Activated T-cell treated with anti-CD3 and anti-CD28 coated beads, Interleukin-2, amount 50 U/mL, for 72 hours (primary cell): ENCODE measurements at places on chromosomes 1 and 21.

DNA sequence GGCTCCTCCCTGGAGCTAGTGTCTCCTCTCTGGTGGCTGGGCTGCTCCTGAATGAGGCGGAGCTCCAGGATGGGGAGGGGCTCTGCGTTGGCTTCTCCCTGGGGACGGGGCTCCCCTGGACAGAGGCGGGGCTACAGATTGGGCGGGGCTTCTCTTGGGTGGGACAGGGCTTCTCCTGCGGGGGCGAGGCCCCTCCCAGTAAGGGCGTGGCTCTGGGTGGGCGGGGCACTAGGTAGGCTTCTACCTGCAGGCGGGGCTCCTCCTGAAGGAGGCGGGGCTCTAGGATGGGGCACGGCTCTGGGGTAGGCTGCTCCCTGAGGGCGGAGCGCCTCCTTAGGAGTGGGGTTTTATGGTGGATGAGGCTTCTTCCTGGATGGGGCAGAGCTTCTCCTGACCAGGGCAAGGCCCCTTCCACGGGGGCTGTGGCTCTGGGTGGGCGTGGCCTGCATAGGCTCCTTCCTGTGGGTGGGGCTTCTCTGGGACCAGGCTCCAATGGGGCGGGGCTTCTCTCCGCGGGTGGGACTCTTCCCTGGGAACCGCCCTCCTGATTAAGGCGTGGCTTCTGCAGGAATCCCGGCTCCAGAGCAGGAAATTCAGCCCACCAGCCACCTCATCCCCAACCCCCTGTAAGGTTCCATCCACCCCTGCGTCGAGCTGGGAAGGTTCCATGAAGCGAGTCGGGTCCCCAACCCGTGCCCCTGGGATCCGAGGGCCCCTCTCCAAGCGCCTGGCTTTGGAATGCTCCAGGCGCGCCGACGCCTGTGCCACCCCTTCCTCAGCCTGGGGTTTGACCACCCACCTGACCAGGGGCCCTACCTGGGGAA is 22.7 kb upstream of the ARF1 start:
- DNase-seq = peak; percentile 82

GRCh38 chr1:11610629-11611180 is 43.5 kb downstream of the FBXO2 start:
- no peak for DNase-seq

GRCh38 chr1:172089768-172090510 is 248.6 kb downstream of the DNM3 start:
- peak; percentile 66 for DNase-seq

DNA sequence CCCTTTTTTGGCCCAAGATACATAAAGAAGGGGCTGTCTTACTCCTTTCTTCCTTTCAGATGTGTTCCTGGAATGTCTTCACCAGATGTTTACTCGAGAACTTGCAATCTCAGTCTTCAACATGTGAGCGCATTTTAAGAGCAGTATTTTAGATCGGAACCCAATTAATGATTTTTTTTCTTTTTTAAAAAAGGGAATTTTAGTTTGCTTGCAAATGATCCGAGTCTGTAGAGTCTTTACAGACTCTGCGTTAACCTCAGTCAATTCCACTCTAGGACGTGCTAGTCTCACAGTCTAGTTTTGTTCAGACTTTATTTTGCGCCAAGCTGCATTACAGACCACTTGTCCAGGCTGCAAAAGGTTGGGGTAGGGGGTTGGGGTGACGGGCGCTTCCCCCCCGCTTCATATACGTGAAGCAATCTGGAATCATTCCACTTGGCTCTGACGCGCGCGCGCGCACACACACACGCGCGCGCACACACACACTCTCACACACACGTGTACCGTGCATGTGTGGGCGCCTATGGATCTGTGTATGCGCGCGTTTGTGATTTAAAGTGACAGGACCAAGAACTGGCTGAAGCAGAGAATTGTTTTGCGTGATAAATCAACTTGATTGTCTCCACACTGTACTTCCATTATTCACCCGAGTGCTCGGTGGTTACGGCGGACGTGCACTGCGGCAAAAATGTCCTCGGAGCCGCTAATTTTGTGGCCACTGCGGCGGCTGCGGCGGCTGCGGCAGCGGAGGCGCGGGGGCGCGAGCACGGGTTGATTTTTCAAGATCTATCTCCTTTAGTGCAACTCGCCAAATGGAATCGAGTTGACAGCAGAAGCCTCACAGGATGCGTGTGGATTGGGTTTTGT is 25.6 kb upstream of the NFIA start:
- DNase-seq = peak; percentile 37

DNA sequence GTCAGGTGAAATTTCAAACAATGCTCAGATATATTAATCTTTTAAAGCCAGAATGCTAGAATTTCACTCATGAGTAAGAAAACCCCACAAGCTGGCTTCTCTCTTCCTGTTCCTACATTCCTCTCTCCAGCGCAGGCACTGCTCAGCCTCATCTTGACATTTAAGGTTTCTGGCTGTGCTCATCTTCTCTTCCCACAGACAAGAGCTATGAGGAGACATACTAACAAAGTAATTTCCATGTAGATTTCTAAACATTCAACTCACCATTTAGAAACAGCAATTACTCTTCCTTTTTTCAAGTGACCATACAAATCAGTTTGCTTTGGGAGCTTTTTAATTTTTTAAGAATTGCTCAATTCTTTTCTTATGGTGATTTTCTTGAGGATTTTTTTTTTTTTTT is 7.8 kb upstream of the LRRC8D start:
- no peak for DNase-seq

- DNase-seq = no peak
Measured at GRCh38 chr1:45013551-45014209, 1.6 kb downstream of the UROD start.

- DNase-seq = no peak
Measured at GRCh38 chr1:2192031-2192995, 2.3 kb downstream of the FAAP20 start.
